GM12892 (cell line): ENCODE measurements at places on chromosomes 6 and 20.

- no peak for DNase-seq
Measured at GRCh38 chr6:126041516-126041915, 55.2 kb downstream of the TRMT11 start.

DNA sequence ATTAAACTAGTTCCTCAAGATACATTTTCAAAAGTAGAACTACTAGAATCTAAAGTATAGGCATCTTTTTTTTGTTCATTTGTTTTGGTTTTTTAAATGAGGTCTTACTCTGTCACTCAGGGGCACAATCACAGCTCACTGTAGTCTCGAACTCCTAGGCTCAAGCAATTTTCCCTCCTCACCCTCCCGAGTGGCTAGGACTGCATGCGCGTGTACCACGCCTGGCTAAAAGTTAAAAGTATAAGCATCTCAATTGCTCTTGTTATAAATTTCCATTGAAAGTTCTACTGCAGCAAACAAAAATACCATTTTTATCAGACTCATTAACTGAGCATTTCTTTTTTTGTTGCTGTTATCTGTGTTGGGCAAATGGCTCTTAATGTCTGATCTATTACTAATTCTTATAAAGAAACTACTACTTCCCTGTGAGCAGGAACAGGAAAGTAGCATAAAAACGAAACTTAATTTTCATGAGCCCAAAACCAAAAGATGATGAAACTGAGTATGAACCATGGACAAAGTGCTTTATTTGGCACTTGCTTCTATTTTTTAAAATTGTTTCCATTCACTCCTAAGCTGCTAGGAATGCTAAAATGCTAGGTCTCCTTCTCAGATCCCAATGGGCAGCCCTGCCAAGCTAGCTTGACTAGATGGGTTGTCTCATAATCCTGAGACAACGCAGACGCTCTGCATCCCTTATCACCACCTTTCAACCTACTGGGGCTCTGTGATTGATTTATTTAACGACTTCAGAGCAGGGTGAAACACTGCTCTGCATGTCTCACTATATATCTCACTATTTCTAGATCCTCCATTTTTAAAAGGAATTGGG lies 36.9 kb downstream of the TRPC4AP start:
- no peak for DNase-seq

DNA sequence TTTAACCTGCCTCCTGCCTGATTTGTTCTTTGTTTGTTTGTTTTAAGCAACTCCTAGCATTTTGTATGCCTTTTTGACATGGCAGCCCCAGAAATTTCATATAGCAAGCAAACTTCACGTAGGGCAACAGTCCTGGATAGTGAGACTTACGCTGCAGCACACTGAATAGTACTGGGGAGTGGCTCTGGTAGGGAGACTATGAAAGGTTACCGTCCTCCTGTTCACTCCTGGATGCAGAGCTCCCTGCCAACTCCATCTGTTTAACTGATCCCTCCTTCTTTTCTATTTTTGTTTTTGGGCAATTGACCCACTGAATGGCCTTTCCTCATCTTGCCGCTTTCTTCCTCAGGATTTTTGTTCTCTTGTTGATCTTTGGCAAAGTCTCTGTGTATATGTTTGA lies 44.5 kb upstream of the BMP6 start:
- DNase-seq = no peak

- DNase-seq = no peak
Measured at GRCh38 chr6:5728351-5729079, 278.2 kb downstream of the NRN1 start.

- no peak for DNase-seq
Measured at GRCh38 chr6:90068703-90069523, 174.6 kb downstream of the GJA10 start.

- DNase-seq = no peak
Measured at GRCh38 chr6:135514706-135515105, 17.2 kb upstream of the AHI1 start.

GRCh38 chr6:128259029-128259724 lies 261.2 kb downstream of the PTPRK start:
- DNase-seq = no peak

- DNase-seq = no peak
Measured at GRCh38 chr6:98587555-98587954, 246.8 kb upstream of the POU3F2 start.

DNA sequence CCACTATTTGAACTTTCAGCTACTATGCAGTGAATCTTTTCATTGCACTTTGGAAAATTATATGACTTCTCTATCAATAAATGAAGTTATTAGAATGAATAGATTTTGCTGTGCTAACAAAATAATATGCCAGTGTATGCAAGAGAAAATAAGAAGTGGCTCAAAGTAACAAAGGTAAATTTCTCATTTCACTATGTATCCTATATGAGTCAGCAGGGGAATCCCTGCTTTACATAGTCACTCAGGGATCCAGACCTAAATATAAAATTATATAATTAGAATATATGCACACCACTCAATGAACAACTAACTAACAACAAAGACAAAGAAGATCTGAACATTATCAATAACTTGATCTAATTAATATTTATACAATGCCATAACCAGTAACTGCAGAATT lies 390.8 kb upstream of the IRAK1BP1 start:
- DNase-seq = no peak

DNA sequence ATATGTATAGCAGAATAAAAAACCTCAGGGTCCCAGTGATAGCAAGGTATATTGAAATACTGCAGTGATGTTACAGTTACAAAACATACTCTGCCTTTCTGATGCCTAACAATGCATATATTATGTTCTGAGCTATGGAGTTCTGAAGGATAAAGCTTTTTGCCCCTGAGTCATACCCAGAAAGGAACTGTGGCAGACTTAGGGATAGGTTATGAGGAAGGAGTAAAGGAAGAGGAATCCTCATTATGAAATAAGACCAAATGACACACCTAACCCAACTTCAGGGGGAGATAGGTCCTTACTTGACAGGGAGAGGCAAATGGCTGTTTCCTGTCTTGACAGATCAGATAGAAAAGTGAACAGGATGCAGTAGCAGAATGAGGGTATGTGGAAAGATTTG lies 940.6 kb upstream of the FLRT3 start:
- no peak for DNase-seq

GRCh38 chr20:48662711-48663110 lies 165.1 kb downstream of the PREX1 start:
- DNase-seq = no peak
